Activated CD4-positive, CD25-positive, alpha-beta regulatory T cell treated with anti-CD3 and anti-CD28 coated beads, Interleukin-2, amount 50 U/mL, for 16 hours (primary cell): ENCODE measurements at places on chromosomes 3 and 15.

GRCh38 chr3:100003609-100004503 is 110.4 kb downstream of the FILIP1L start:
- no peak for DNase-seq

DNA sequence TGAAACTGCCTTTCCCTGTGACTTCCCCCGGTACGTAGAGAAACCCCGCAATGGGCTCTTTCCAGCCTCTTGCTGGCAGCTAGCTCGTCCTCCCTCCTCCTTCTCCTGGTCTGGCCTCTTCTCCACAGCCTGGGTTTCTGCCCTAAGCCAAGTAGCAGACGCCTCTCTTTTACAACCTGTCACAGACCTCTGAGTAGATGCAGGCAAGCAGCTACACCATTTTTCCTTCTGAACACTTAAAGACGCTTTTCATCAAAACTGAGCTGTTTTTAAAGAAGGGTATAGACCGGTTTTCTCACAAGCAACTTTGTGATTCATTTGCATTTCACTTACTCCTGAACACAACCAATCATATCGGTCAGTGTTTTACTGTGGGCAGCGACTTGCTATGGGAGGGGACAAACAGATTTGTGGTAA is 32.0 kb downstream of the ADAMTSL3 start:
- DNase-seq, result no peak

GRCh38 chr15:70101459-70102113 is 3.9 kb upstream of the TLE3 start:
- no peak for DNase-seq

DNA sequence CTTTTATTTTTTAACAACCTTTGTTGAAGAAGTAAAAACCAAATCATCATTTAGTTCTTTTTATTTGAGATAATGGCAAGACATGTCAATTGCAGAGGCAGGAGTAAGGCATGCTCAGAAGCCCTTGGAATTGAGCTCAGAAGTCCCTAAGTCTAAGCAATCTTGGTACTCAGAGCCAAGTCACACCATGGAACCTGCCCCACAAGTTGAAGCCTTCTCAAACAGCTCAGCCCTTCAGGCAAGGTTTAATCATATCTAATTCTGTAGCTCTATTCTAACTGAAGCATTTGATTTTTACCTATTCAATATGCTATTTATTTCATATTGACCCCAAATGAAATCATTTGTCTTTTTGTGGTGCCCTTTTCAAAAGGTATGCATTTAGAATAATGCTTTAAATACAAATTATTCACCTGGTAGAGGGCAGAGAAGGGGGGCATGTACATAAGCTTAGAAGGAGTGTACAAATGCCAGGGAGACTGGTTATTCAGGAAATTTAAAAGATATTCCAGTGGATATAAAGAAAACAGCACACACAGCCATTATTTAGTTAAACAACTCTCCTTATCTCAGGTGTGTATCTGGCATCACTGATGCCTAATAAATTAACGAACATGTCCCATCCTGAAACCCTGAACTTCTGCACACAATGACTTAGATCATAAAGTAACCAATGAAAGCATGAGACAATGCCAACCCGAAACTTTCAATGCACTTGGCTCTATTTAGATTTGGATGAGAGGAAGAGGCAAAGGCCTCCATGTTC is 26.2 kb upstream of the TOP2B start:
- no peak for DNase-seq

DNA sequence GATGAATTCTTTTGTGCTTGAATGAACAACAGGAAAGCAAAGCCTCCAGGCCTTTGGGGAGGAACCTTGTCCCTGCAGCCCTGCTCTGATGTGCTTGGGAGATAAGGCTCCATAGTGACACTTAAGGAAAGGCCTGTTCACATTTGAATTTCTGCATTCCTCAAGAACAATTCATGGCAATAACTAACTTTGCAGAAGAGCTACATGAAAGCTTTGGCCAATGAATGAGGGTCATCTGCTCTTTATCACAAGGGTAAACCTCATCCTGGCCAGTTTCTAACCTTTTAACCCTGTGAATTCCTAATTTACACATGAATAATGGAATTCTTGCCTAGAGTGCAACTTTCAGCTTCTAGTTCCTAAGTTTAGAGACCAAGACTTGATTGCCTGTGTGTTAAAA is 5.6 kb downstream of the PRTG start:
- no peak for DNase-seq

- no peak for DNase-seq
Observed at GRCh38 chr3:187323091-187323490, 31.6 kb upstream of the MASP1 start.

DNA sequence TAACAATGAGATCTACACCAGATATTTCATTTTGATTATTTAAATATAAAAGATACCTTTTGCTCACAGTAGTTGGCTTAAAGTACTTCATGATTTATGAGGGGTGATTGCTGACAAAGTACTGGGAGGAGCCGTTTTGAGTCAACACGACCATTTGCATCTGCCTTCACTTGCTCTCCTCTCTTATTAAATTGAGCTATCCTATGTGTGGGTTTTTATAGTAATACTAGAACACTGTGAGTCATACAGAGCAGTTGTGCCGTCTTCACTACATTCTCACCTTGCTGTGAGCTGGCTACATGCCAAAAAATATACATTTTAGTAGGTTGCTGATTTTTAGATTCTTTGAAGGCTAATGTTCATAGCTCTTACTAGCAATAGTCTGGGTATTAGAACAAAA is 161.2 kb downstream of the ALCAM start:
- DNase-seq, result no peak

GRCh38 chr3:188975600-188976314 is 196.0 kb upstream of the TPRG1 start:
- no peak for DNase-seq

GRCh38 chr3:185852635-185853034 is 27.8 kb upstream of the IGF2BP2 start:
- no peak for DNase-seq

DNA sequence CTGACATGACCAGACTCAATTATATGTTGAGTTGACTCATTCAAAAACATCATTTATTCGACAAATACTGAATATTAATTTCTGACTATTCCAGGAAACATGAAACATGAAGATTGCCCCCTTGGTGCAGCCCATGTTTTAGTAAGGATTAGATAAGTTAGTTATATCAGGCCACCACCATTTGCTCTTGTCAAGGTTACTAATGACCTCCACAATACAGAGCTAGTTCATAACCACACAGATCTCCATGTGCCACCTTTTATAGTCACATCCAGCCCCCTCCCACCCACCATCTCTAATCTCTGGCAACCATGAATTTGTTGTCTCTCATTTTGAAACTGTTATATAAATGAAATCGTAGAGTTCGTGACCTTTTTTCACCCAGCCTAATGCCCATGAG is 15.7 kb downstream of the KLHL18 start:
- no peak for DNase-seq

DNA sequence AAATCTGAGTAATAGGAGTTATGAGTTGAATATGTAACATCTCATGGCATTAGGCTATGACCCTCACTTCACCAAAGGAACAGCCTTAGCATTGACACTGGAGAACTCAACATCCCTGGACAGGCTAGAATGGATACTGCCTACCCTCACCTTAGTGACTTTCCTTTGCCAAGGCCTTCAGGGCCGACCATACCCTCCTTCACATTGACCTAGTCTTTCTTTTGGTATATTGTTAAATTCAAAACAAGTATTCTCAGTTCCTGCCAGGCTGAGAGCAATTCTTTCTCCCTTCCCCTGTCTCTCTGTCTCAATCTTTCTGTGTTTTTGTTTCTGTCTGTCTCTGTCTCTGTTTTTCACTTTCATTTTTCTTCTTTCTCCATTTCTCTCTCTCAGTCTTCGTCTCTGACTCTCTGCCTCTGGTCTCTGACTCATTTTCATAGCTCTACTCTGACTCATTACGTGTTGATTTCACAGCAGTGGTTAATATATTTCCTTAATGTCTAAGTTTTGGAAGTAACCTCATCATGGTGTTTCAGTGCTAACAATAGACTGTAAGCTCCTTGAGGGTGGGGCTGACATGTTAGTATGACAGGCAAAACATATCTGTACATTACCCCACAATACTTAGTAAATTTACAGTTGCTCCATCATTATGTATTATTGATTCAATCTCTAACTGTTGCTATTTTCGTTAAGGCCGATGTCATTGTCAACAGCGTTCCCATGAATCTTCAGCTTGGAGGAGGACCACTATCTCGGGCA is 32.5 kb downstream of the PARP15 start:
- DNase-seq, result no peak

DNA sequence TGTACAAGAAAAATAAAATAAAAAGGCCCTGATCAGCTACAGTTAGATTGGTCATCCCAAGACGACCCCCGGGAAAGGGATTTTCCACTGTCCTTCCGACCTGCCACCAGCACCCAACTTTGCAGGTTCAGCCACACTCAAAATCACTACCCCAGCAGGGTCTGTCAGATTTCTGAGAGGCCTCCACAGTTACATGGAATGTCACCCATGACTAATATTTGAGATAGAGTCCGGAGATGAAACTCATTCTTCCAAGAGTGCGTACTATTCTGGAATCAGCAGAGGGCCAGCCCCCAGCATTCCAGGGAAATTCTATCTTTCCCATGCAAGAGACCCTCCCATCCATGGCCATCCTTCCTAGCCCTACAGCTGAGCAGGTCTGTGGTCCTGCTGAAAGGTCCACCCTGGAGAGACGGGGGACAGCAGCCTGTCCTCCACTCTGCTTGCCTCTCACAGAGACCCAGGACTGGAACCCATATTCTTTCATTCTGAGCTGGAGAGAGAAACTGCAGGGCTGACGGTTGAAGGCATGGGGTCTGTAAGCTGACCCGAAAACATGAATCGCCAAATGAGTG is 5.8 kb downstream of the LIPC start:
- DNase-seq, result no peak
